Kidney epithelial cell (primary cell): ENCODE measurements at places on chromosomes 5 and 9. TPM values are rescaled to one million over a fixed set of nuclear protein-coding genes. Genes with fewer than 3 reads are reported as not detected.

The CTNNAL1 gene
- 20.3 and 24.7 TPM in 2 replicates for total RNA-seq

The HEMGN gene
- not detected in 2 replicates for total RNA-seq

The SYNPO gene
- 3.4 and 4.0 TPM in 2 replicates for total RNA-seq

The CER1 gene
- not detected in 2 replicates for total RNA-seq

The PALM2AKAP2 gene
- 10.1 and 19.3 TPM in 2 replicates for total RNA-seq

The CANX gene
- 586 and 649 TPM in 2 replicates for total RNA-seq

The DNM1 gene
- 16.2 and 20.5 TPM in 2 replicates for total RNA-seq

The SLIT3 gene
- total RNA-seq = 2.9 and 5.0 TPM in 2 replicates

The MRPL50 gene
- total RNA-seq = 10.9 and 13.9 TPM in 2 replicates

The STKLD1 gene
- total RNA-seq = 0.27 TPM in 1 of 2 replicates, not detected in the other
